ENCODE measurements at places on chromosomes 4 and X.

GRCh38 chr4:1368421-1369090 is 21.5 kb downstream of the UVSSA start:
- no peak overlapping the region for H3K4me3 ChIP-seq
- H3K27me3 ChIP-seq = no peaks in the 10 kb centered on the region
- peaks cover 12% of the 10 kb centered on the region for H3K36me3 ChIP-seq
- H3K4me1 ChIP-seq = no peaks in the 10 kb centered on the region
- H3K27ac ChIP-seq = no peak overlapping the region
- peak; percentile 68 for DNase-seq

DNA sequence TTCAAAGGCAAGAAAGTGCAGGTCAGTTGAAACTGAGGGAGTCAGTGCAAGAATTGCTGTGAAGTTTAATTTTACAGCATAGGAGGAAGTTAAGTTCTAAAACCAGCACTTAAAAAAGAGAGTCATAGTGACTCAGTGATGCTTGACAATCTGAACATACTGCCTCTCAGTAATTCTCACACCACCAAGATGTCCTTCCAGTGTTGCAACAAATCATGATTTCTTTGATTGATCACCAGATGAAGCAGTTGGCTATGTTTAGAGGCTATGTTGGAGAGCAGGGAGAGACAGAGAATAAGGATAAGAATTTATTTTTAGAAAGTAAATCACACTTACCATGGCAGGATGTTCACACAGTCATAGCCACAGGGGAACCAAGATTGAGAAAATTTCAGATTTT is 13.2 kb downstream of the TRIM2 start:
- no peaks in the 10 kb centered on the region for H3K36me3 ChIP-seq
- H3K27me3 ChIP-seq = no peaks in the 10 kb centered on the region
- no peak overlapping the region for H3K4me3 ChIP-seq
- no peak for DNase-seq

- DNase-seq = no peak
- no peaks in the 10 kb centered on the region for H3K4me1 ChIP-seq
- no peak overlapping the region for H3K4me3 ChIP-seq
- no peak overlapping the region for H3K27ac ChIP-seq
- no peaks in the 10 kb centered on the region for H3K36me3 ChIP-seq
- H3K27me3 ChIP-seq = no peaks in the 10 kb centered on the region
Observed at GRCh38 chr4:179325181-179325580, 1882.9 kb upstream of the AGA start.

DNA sequence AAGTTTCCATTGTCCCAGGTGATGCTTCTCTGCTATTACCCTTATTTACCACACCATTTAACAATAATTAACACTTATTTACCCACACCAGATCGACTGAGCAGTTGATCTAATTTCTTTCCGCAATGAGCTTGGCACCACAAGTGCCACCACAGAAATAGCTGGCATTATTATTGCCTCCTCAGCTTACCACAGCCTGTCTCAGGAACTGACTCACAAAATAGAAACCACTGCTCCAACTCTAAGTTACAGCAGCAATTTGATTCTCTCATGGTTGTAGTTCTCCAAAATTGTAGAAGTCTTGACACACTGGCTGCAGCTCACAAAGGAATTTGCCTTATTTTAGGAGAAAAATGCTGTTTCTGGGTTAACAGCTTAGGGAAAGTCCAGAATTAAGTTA is 22.5 kb downstream of the ZNF721 start:
- no peak for DNase-seq
- H3K27ac ChIP-seq = no peak overlapping the region
- H3K27me3 ChIP-seq = no peaks in the 10 kb centered on the region
- no peak overlapping the region for H3K4me3 ChIP-seq
- H3K36me3 ChIP-seq = no peaks in the 10 kb centered on the region
- no peaks in the 10 kb centered on the region for H3K4me1 ChIP-seq

- H3K4me3 ChIP-seq = no peak overlapping the region
- no peaks in the 10 kb centered on the region for H3K27me3 ChIP-seq
Observed at GRCh38 chr4:48792348-48793006, 12.4 kb upstream of the FRYL start.

DNA sequence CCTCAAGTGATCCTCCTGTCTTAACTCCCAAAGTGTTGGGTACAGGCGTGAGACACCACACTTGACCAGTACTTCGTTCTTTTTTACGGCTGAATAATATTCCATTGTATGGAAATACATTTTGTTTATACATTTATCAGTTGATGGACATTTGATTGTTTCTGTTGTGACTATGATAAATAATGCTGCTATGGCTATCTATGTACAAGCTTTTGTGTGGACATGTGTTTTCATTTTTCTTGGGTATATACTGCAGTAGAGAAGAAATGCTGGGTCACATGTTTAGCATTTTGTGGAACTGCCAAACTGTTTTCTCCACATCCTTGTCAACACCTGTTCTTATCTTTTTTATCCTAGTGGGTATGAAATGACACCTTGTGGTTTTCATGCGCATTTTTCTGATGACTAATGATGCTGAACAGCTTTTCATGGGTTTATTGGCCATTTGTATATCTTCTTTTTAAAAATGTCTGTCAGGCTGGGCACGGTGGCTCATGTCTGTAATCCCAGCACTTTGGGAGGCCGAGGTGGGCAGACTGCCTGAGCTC is 37.3 kb downstream of the SAT1 start:
- no peak for DNase-seq
- no peak overlapping the region for H3K4me3 ChIP-seq
- H3K4me1 ChIP-seq = no peaks in the 10 kb centered on the region
- H3K36me3 ChIP-seq = no peaks in the 10 kb centered on the region
- H3K27me3 ChIP-seq = no peaks in the 10 kb centered on the region
